ENCODE measurements at places on chromosomes 16 and 17. TPM values are rescaled to one million over a fixed set of nuclear protein-coding genes. Genes with fewer than 3 reads are reported as not detected.

The GDPD3 gene
- 1.2 TPM for total RNA-seq

GRCh38 chr16:86531191-86531545 lies 20.8 kb downstream of the FOXF1 start:
- peak; percentile 87 for DNase-seq

The PDIA2 gene
- total RNA-seq, result 11.4 TPM

DNA sequence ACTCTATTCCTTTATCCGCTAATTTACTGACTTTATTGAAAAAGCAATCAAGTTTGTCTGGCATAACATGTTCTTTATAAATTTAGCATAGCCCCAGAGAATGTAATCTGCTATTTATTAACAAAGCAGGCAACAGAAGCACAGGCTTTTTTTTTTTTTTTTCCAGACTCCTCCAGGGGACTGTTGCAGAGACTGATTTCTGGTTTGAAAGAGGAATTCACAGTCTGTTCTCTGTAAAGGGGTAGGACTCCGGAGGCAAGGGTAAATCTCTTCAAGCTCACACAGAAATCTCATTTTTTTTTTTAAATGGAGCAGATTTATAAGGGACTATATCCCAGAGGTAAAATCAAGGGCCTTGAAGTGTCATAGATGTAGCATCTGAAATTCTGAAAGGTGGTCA lies 1386.5 kb upstream of the CDH8 start:
- DNase-seq, result no peak

DNA sequence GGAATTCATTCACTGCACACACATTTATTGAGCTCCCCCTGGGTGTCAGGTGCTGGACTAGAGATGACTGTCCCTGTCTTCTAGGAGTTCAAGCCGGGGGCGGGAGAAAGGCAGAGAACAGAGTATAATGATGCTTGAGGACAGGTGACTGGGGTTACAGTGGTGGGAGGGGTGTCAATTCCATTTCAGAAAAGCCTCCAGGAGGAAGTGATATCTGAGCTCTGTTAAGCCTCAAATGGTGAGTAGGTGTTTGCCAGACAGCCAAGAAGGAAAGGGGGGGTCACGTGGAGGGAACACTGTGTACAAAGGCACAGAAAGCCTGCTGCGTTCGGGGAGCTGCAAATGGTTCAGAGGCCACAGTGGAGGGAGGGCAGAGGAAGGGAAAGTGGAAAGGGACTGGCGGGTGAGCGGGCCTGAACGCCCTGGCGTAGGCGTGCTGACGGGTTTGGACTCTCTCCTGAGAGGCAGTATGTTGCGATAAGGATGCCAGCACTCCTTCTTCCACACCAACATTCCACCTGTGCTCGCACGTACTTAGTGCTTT lies 9.7 kb upstream of the NXPH3 start:
- DNase-seq, result no peak

The TAX1BP3 gene
- 26.9 TPM for total RNA-seq

The ABCA8 gene
- 4.5 TPM for total RNA-seq

- DNase-seq, result no peak
These were observed 23.0 kb downstream of the SPPL2C start for GRCh38 chr17:45867702-45868101.

GRCh38 chr16:22727285-22728166 lies 86.4 kb upstream of the HS3ST2 start:
- DNase-seq, result no peak

DNA sequence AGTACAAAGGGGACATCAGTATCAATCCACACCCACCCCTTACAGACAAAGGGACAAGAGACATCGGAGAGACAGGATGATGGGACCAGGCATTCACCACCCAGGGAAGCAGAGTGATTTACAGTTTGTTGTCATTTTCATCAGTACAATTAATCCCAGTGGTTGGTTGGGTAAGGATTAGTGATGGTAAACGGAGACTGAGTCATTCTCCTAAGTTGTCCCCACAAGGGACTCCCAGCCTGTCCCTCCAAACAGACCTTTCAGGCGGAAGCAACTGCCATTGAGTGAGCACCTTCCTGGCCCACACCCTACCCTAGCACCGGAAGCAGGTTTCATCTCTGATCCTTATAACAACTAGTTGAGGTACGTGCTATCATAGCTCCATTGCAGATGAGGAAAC lies 11.2 kb downstream of the PPL start:
- no peak for DNase-seq

- no peak for DNase-seq
These were observed 359.3 kb upstream of the SALL1 start for GRCh38 chr16:51510416-51510815.

- DNase-seq, result no peak
These were observed 5.8 kb downstream of the KRTAP29-1 start for GRCh38 chr17:41296846-41297245.

- no peak for DNase-seq
These were observed 310.3 kb downstream of the CDH13 start for GRCh38 chr16:82936941-82937551.

DNA sequence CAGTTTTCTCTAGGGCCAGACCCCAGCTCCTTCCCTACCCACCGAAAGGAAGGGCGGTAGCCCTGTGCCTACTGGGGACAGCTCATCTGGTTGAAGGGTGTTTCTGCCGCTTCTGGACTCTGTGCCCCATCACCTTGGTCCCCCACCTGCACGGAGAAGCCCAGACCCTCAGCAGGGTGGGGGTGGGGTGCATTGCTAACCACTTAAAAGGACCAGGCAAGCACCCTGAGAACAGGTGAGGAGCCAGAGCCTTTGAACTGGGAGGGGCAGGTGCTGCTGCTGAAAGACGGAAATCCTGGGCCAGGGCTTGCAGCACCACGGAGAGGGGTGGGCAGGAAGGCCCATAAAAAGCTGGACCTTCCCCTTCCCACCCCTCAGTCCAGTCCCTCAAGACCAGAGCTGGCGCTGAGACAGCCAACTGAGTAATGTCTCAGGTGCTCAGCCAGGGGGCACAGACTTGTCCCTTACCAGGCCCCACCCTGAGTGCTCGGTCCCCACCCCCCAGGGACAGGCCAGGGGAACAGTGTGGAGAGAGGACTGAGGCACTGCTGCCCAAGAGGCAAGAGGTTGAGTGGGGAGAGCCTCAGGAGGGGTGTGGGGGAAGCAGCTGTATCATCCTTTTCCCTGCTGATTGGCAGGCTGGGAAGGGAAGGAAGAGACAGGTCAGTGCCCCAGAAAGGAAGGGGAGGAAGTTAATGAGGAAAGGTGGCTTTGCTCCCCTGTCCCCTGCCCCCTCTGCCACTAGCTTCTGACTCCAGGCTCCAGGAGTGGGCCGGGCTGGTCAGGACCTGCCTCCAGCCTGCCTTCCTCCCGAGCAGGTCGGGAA lies 10.9 kb upstream of the SP2 start:
- DNase-seq, result no peak

The KRT28 gene
- total RNA-seq, result not detected

GRCh38 chr17:7356756-7357155 lies 1.8 kb downstream of the TMEM95 start:
- DNase-seq, result no peak

The SGCA gene
- not detected for total RNA-seq

The SLC38A8 gene
- total RNA-seq, result not detected

The CCL2 gene
- 1.2 TPM for total RNA-seq

The C16orf96 gene
- total RNA-seq, result 0.41 TPM

The SALL1 gene
- 5.3 TPM for total RNA-seq

The SLX4 gene
- total RNA-seq, result 4.5 TPM

GRCh38 chr17:10051112-10051511 lies 146.0 kb upstream of the RCVRN start:
- no peak for DNase-seq

DNA sequence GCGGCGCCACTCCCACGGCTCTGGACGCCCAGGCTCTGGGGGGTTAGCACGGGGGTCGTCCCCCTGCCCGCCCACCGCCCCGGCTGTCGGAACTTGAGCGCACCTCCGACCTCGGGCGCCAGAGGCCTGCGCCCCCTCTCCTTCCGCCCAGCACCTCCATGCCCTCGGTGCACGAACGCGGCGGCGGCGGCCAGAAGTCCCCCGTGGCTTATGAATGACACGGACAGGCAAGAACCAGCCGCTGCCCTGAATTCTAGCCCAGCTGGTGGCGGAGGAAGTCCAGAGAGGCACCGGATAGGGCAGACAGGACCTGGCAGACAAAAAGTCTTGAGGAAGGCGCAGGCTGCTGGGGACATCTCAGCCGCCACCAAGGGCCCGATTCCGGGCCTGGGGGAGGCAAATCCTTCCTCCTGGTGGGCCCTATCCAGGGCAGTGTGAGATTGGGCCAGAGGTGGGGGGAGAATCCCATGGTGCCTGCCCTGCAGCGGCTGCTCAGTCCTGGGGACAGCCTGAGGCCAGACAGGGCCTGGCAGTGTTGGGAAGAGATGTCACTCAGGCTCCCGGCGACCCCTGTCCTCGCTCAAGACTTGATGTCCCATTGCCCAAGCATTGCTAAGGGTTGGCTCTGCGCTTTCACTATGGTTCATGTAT lies 897 bp upstream of the CYGB start:
- DNase-seq, result peak; percentile 53

The TSR1 gene
- 30.2 TPM for total RNA-seq

DNA sequence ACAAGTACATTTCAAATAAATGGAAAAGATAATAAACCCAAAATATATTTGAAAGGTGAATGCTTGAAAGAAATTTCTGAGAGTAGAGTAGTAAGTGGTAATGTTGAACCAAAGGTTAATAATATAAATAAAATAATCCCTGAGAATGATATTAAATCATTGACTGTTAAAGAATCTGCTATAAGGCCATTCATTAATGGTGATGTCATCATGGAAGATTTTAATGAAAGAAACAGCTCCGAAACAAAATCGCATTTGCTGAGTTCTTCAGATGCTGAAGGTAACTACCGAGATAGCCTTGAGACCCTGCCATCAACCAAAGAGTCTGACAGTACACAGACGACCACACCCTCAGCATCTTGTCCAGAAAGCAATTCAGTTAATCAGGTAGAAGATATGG lies 84.2 kb downstream of the C17orf58 start:
- no peak for DNase-seq

- no peak for DNase-seq
These were observed 75.7 kb downstream of the NDE1 start for GRCh38 chr16:15725641-15726240.

DNA sequence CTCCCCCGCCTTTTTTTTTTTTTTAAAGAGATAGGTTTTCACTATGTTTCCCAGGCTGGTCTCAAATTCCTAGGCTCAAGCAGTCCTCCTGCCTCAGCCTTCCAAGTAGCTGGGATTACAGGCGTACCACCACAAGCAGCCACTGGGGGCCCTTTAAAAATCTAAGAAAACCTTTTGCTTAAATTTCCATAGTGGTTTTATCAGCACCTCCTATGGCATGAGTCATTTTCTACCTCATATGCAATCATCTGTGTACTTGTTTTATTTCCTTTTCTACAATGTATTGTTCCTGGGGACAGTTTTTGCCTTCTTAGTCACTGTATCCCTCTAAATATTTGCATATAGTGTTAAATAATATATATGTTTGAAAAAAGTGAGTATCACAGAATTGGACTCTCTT lies 29.2 kb downstream of the GNA13 start:
- no peak for DNase-seq

All from frontal cortex (tissue), 4 donors.